NCI-H2029 (cell line): ENCODE measurements at places on chromosomes 16 and 17.

DNA sequence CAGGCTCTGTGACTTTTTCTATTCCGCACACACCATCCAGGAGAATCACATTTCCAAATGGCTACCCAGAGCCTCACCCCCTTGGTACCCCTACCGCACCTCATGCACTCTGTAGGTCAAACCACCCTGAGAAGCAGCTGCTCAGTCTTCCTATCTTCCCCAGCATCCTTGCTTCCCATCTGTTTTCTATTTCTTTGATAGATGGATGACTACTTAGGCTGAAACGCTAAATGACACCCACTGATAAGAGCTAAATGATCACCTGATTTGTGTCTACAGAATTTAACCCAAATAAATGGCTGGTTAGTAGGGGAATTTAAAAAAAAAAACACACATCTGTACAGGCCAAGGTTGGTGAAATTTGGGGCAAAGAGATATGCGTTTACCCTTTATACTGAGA is 17.6 kb upstream of the COX10 start:
- DNase-seq = no peak

DNA sequence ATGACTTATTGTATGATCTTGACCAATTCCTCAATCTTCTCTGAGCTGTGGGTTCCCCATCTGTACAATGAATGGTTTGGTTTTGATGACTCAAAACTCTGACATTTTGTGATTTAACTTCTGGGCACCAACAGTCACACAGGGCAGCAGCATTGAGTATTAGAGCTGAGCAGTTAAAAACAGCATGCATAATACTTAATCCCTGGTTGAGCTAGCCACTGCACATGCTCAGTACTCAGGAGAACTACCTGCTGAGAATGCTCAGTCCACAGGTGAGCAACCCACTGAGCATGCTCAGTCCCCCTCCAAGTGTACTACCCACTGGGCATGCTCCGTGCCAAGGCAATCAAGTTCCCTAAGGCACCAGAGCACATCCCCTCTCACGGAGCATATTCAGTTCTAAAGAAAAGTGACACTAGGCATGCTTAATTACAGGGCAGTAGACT is 68.7 kb downstream of the AIPL1 start:
- no peak for DNase-seq

DNA sequence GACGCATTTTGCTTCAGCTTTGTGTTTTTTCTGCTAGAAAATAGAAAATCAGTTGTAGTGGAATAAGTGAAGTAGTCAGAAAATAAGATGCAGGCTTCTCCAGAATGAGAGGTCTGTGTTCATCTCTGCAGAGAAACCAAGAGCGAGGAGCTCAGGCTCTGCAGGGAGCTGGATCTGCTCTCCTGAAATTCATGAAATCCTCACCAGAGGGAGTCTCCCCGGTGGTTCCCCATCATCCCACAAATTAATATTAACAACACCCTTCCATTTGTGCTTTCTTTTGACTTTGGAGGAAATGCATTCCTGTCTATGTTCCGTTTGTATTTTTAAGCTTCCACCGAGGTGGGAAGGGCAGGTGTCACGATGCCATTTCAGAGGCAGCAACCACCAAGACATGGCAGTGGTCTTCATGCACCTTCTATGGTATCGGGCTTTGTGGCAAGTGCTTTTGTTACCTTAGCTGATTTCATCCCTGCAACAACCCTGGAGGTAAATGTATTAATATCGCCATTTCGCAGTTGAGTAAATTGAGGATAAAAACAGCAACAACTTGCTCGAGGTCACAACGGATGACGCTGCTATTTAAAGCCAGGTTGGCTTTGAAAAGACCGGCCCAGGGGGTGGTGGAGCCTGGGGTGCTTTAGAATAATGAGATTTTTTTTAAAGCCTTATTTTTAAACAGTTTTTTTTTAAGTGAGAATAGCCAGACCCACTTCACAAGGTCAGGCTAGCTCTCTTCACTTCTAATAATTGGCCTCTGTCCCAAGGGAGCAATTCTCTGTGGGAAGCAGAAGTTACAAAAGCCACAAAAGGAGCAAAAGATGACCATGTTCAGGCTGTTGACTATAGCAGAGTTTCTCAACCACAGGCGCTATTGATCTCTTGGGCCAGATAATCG is 367.6 kb upstream of the ERCC4 start:
- DNase-seq = no peak

- DNase-seq = no peak
Measured at GRCh38 chr17:28001149-28001548, 41.3 kb upstream of the NLK start.

- DNase-seq = no peak
Measured at GRCh38 chr17:81309859-81310839, 15.0 kb upstream of the SLC38A10 start.

- no peak for DNase-seq
Measured at GRCh38 chr16:64392456-64392855, 729.4 kb downstream of the CDH11 start.

GRCh38 chr17:3914312-3914670 is 2.0 kb downstream of the P2RX1 start:
- no peak for DNase-seq

- DNase-seq = no peak
Measured at GRCh38 chr17:27868565-27868964, 24.6 kb downstream of the LYRM9 start.

- DNase-seq = no peak
Measured at GRCh38 chr16:49084628-49085390, 196.8 kb downstream of the CBLN1 start.

DNA sequence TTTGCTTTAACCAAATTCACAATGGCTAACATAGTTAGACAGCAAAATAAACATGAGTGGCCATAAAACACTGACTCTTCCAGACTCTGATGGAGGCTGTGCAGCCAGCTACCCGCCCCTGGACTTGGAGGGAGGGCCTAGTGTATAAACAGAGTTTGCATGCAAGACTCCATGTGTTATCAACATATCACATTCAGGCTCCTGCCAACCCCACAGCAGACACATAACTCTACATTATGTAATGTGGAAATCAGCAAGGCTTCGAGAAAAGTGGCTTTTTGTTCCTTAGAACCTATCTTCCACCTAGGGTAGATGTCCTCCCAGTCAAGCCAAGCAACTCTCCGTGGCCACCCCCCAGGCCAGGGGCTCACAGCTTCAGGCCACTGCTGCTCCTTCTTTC is 19.3 kb upstream of the SOX9 start:
- DNase-seq = no peak

DNA sequence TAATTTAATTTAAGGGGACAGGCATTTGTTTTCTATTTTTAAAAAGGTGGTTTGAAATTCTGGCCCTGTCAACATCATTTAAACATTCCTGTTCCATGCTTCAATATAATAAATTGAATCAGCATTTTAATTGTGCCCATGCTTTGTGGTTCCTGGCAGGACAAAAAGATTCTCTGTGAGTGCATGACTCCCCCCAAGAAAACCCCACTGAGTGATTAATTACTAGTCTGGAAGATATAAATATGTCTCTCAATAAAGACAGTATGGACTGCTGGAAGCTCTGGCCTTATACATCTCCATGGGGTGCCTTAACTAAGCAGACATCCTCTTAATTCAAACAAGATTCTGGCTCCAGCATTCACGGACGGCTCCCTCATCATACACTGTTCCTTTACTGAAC is 95.0 kb upstream of the PSMD7 start:
- no peak for DNase-seq

DNA sequence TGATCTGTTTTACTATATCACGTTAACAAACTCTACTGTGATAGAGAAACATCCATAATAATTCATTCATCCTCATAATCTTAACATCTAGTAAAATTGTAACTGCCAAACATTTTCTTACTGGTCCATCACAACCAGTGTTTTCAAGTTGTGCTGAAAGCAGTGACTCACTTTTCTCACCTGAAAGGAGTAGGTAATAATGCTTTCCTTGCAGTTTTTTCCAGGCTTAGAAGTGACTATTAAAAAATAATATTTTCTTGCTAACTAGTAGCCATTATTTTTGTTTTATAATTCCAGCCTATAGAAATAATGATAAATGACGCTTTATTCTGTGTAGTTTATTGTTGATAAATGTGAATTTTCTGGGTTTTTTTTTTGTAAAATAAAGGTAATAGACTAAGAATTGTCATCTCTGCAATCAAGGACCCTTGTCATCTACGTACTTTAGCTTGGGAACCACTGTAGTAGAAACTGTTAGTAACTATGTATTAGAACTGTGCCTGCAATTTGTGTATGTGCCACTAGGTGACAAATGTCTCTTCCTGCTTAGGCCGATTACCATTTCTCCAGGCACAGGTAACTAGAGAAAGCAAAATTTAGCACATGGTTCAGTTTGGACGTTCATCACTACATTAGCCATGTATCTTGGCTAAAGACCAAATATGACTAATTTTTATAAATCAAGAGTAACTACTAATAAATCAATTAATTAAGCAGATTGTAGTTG is 409.4 kb upstream of the ERCC4 start:
- no peak for DNase-seq

DNA sequence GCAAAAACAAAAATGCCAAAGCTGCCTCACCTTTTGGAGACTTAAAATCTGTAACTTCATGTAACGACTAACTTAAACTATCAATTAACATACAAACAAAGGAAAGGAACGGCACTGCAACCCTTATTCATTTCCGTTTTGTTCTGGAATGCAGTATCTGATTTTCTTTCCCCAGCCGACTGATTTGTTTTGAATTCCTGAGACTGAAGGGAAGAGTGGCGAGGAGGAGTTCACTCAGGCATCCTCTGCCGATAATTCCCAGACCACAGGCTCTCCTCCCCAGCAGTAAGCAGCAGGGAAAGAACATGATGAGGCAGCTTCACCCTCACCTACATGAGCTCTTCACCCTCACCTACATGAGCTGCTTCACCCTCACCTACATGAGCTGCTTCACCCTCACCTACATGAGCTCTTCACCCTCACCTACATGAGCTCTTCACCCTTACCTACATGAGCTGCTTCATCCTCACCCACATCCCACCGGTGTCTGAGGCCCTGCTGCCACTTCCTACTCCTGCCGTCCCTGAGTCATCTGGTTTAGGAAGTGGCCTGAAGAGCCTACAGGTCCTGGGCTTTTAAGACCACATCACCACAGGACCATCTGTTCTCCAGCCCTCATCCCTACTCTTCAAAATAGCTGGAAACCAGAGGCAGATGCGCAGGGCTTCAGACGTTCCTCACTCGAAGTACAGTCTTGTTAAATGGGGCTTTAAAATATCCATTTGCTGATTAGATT is 168.0 kb upstream of the RPH3AL start:
- DNase-seq = no peak

DNA sequence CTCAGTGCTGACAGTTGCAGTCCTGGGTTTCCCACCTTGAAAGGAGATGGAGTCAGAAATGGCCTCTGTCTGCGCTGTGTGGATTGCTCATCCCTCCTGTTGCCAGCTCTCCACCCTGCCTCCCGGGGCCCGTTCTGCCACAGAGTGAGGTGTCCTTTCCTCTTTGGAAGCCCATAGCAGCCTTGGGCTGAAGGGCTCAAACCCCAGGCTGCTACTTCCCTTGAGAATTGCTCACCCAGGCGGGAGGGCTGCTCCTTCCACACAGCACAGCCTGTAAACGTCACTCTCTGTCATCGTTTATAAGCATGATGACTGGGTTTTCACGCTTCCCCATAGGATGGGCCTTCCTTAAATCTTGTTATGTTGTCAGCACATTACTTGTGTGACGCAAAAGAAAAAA is 62.7 kb downstream of the FOXK2 start:
- no peak for DNase-seq

GRCh38 chr16:17266608-17267313 is 204.0 kb downstream of the XYLT1 start:
- peak; percentile 96 for DNase-seq

GRCh38 chr17:38328620-38329019 is 15.1 kb downstream of the GPR179 start:
- DNase-seq = no peak

DNA sequence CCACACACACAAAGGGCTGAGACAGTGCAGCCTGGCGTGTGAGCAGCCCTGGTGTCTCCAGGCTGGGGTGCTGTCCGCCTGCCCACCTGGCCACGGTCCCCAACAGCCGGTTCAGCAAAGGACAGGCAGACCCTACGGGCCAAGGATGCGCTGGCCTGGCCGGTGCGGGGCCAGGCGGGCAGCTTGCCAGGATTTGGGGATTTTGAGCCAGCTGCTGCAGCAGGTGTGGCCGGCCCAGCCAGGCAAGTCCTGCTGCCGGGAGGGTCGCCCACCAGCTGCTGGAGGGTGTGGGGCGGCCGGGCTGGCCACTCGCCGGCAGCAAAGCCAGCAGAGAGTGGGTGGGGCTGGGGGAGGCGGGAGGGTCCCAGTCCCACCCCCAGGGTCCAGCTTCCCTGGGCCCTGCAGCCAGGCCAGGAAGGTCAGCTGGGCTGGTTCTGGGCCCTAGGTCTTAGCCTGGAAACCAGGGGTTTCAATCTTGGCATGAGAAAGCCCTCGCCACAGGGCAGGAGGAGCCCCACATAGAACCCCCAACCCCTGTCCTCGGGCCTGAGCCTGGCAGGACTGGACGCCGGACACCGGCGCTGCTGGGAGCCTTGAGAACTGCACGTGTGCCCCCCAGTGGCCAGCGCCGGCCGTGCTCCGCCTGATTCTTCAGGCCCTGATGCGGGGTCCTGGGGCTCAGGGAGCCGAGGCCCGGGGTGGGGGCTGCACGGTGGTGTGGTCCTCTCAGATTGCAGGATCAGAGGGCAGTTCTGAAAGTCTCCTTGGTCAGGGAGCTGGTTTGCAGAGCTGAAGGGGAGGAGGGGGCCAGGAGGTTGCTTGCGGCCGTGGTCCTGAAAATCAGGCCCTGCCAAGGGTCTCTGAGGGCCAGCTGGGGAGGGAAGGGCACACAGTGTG is 17.6 kb upstream of the SSTR5 start:
- no peak for DNase-seq

DNA sequence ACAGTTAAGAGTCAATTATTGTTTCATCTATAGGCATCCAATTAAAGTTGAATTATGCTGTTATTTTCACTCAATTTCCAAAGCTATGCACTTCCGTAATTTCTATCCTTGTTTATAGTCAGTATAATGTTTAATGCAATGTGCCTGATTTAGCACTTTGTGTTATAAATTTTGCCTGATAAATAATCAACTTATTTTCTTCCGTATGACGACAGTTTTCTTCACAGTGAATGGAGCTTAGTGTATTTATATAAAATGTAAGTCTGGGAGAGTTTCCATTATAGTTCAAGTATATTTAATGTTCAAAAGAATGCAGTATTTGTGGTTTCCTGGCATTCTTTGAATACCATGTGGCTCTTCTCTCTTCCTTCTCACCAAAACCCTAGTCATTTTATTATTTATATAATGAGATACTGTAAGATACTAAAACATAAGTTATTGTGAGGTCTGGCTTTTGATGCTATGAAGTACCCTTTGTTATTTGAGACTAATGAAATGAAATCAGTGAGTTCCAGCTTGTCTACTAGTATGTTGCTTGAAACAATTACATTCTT is 240.6 kb downstream of the PRKCA start:
- DNase-seq = no peak

- DNase-seq = peak; percentile 7
Measured at GRCh38 chr16:78926723-78927210, 673.8 kb downstream of the MAF start.

GRCh38 chr17:79211061-79211770 is 136.6 kb downstream of the ENGASE start:
- DNase-seq = no peak

DNA sequence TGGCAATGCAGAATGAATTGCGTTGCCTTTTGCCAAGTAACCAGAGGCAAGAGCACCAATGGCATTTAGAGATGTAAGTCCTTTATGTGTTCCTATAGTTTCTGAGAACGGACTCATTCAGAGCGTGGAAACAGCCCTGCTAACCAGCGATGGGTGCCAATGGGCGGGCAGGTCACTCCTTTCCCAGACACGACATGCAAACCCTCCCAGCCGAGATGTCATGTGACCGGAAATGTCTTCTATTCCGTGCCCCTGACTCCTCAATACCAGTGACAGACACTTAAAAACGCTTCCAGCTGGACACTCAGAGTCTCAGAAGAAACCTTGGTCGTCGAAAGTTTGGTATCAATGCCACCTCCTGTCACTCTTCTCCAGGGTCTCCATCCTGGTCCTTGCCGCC is 3.2 kb downstream of the FBF1 start:
- DNase-seq = peak; percentile 21
